Activated T-cell treated with anti-CD3 and anti-CD28 coated beads, Interleukin-2, amount 50 U/mL, for 72 hours (primary cell): ENCODE measurements at places on chromosomes 1 and 21. TPM values are rescaled to one million over a fixed set of nuclear protein-coding genes. Genes with fewer than 3 reads are reported as not detected.

DNA sequence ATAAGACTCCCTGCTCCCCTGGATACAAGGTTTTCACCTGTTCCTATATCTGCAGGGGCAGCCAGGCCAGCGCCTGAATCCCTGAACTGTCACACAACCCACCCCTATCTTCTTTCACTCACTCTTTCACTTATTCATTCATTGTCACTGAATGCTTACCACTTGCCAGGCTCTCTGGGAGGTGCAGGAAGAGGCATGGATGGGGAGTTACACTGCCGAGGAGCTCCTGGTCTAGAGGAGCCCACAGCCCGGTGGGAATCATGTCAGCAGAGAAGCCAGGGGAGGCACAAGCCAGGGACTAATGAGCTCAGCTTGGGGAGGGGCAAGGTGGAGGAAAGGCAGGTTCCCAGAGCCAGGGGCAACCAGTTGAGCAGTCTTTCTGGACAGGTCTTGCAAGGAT is 155.8 kb downstream of the TRABD2B start:
- no peak for DNase-seq

- DNase-seq = no peak
These were observed 17.0 kb downstream of the KDM5B start for GRCh38 chr1:202791077-202791747.

- DNase-seq = no peak
These were observed 507.2 kb downstream of the LTN1 start for GRCh38 chr21:28485301-28486022.

Gene CD244
- total RNA-seq = 0.91 TPM
